ENCODE measurements at places on chromosomes 3 and 15.

GRCh38 chr3:37736624-37737023, 125.1 kb upstream of the CTDSPL start:
- DNase-seq: no peak

GRCh38 chr3:128420720-128421438, 45.8 kb downstream of the DNAJB8 start:
- DNase-seq: no peak

DNA sequence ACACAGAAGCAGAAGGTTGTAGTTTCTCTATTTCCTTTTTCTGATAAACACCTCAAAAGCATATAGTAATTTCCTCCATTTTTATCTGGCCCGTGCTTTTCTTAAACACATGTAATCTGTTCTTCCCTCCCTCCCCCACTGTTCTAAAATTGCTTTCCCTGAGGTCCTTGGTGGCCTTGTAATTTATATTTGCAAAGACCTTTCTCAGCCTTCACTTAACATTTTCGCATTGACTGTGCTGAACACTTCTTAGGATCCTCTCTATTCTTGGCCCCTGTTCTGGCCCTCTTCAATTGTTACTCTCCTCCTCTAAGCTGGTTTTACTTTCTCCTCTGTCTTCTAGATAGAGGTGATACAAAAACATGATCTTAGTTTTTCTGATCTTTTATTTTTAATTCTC, 28.3 kb downstream of the GAP43 start:
- DNase-seq: no peak

- DNase-seq: peak; percentile 47
Observed at GRCh38 chr3:57169872-57170623, 4.9 kb upstream of the IL17RD start.

DNA sequence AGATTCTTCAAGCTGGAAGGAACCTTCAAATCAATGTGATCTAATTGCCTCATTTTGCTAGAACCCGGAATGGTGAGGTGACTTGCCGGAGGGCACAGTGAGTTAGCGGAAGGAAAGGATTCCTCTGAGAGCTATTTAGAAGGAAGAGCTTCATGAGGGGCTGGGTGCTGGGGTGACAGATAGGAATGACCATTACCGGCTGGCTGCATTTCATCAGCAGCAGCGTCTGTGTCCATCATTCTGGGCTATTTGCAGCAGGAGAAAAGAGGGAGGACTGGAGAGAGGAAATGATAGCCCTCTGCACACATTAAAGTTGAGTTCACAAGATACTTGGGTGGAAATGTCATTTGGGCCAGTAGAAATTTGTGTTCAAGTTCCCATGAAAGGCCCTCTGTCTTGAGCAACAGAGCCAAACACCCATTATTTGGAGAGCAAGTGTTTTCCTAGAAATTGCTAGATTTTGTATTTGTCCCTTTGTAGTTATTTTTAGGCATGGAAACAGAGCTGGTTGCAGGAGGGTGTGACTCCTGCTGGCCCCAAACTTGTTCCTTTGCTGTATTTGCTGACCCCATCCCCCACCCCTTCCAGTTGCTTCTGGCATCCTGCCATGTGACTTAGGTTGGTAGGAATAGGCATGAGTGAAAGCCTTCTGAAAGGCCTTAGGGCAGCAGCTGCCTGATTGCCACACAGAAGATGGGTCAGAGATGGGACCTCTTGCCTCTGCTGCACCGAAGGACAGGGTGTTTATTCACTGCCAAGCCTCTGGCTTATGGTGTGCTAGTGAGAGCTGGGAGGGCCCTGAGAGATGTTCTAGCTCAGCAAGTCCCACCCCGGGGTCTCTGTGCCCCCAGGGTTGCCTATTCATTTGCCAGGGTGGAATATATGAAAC, 87.5 kb upstream of the PLXNA1 start:
- DNase-seq: peak; percentile 20

GRCh38 chr3:14810070-14810791, 8.5 kb upstream of the FGD5 start:
- no peak for DNase-seq
